ENCODE measurements at places on chromosomes 4 and X.

DNA sequence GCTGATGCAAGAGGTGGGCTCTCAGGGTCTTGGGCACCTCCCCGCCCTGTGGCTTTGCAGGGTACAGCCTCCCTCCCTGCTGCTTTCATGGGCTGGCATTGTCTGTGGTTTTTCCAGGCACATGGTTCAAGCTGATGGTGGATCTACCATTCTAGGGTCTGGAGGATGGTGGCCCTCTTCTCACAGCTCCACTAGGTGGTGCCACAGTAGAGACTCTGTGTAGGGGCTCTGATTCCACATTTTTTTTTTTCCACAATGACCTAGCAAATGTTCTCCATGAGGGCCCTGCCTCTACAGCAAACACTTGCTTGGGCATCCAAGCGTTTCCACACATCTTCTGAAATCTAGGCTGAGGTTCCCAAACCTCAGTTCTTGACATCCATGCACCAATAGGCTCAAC lies 657.9 kb upstream of the CT83 start:
- no peaks in the 10 kb centered on the region for H3K36me3 ChIP-seq
- no peaks in the 10 kb centered on the region for H3K27me3 ChIP-seq
- no peak for DNase-seq
- H3K4me1 ChIP-seq: no peaks in the 10 kb centered on the region

GRCh38 chrX:15694941-15695451 lies 30.4 kb upstream of the CLTRN start:
- H3K4me3 ChIP-seq: no peak overlapping the region
- no peaks in the 10 kb centered on the region for H3K4me1 ChIP-seq
- DNase-seq: no peak
- peaks cover 5% of the 10 kb centered on the region for H3K27me3 ChIP-seq

GRCh38 chrX:101602077-101602476 lies 15.7 kb downstream of the ARMCX6 start:
- H3K4me1 ChIP-seq: peaks cover 11% of the 10 kb centered on the region
- H3K36me3 ChIP-seq: no peaks in the 10 kb centered on the region
- H3K27me3 ChIP-seq: peaks cover 8% of the 10 kb centered on the region

- H3K4me1 ChIP-seq: no peaks in the 10 kb centered on the region
- no peaks in the 10 kb centered on the region for H3K36me3 ChIP-seq
- DNase-seq: no peak
- H3K4me3 ChIP-seq: no peak overlapping the region
Observed at GRCh38 chr4:37747772-37748330, 61.7 kb upstream of the RELL1 start.

DNA sequence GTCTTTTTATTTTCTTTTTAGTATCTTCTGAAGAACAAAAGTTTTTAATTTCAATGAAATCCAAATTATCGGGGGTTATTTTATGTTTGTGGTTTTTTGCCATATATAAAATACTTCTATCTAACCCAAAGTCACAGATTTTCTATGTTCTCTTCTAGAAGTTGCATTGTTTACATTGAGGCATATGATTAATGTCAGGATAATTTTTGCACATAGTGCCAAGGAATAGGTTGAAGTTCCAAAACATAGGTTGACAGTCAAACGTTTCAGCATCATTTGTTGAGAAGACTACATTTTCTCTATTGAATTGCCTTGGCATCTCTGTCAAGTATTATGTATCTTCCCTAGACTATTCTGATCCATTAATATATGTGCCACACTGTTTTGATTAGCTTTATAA lies 64.5 kb downstream of the ANKRD17 start:
- no peak for DNase-seq
- no peaks in the 10 kb centered on the region for H3K4me1 ChIP-seq
- H3K4me3 ChIP-seq: no peak overlapping the region
- no peaks in the 10 kb centered on the region for H3K27me3 ChIP-seq
- peaks cover 33% of the 10 kb centered on the region for H3K36me3 ChIP-seq

Data from nephron progenitor cell (in vitro differentiated cells).